ENCODE measurements at places on chromosomes 4 and X.

DNA sequence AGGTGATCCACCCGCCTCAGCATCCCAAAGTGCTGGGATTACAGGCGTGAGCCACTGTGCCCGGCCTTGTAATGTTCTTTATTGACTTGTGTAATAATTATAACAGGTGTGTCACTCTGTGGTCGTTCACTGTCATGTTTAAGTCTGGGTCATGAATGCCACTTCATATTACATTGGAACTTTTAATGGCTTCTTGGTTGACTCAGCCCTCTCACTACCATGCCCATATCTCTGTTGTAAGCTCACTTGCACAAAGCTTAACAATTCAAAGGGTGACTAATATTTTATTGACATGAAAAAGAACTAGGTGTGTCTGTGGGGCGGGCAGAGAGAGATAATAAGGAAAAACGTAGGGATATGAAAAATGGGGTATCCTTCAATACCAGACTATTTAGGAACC, 639.7 kb upstream of the ACTRT1 start:
- no peak for DNase-seq

- DNase-seq, result no peak
These were observed 193.0 kb downstream of the PDGFC start for GRCh38 chr4:156778606-156779005.

DNA sequence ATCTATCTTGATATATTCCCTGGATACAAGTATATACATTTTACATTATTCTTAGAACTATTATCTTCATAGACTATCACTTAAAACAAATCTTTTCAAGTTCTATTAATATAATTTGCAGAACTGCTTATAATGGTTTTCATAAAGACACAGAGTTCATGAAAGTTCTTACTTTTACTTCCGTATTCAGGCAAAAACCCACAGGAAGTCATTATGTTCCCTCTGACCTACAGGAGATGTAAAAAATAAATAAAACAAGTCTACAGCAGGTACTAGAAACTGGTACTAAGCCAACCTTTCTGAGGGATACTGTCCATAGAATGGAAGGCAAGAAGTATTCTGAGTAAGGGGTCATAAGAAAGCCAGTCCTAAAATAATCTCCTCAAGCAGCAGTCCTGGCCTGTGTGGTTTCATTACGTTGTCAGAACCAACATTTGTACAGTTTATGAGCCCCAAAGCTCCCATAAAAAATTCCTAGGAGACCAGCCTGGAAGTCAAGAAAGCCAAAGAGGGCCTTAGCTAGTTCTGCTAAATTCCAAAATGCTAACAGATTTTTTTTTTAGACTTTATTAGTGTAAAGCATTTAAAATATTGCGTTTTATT, 68.6 kb downstream of the CAMK2D start:
- no peak for DNase-seq

DNA sequence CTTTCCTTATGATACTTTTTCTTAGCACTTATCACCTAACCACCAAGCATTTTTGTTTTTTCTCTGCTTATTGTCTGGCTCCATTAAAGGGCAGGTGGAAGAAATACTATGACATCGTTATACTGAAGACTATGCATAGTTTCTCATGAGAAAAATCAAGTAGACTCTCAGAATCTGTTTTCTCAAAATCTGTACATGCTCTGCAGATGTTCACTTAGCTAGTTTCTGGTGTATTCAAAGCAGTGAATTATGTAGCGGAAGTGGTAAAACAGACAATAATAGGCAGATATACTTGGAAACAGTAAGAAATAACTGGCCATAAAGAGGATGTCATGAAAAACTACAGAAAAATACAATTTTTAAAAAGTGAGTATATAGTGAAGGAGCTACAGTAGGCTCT, 146.0 kb downstream of the STIM2 start:
- no peak for DNase-seq

DNA sequence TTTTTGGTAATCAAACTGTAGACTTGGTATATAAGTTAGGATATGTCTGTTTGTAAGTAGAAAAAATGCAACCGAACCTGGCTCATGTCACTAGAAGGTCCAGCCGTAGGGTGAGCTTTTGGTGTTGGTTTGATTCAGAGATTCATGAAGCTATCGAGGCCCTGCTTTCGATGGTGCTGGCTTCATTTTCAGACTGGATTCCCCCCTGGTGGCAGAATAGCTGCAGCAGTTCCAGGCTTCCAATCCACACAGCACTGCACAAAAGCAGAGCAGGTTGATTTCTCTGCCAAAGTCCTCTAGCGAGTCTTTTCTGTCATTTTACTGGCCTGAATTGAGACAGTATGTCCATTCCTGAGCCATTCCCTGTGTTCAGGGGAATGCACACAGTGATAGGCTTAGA, 33.1 kb downstream of the PDK3 start:
- no peak for DNase-seq

DNA sequence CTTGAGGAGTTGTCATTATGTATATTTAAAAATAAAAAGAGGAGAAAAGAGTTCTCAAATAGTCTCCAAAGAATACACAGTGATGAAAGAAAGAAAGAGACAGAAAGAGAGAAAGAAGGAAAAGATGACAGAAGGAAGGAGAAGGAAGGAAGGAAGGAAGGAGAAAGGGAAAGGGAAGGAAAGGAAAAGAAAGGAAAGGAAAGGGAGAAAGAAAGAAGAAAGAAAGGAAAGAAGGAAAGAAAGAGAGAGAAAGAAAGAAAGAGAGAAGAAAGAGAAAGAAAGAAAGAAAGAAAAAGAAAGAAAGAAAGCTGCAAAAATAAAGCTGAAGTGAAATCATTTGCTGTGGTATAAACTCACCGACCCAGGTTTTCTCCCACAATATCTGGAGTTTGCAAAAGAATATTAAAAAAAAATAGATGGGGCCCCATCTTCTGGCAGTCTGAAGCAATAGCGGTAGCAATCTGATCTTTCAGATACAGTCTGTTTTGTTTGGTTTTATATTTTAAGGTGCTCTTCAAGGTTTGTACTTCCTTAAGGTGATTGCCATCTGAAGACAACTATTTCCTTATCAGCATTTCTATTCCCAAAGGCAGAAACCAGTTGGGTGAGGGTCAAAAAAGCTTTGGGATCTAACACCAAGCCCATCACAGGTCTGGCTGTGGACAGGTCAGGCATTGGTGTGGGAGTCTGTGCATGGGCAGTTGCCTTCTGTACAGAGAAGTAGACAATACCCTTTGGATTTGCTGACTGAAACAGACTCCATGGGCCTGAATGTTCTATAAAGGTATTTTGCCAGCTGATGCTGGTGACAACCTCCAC, 160.4 kb downstream of the CPEB2 start:
- no peak for DNase-seq

DNA sequence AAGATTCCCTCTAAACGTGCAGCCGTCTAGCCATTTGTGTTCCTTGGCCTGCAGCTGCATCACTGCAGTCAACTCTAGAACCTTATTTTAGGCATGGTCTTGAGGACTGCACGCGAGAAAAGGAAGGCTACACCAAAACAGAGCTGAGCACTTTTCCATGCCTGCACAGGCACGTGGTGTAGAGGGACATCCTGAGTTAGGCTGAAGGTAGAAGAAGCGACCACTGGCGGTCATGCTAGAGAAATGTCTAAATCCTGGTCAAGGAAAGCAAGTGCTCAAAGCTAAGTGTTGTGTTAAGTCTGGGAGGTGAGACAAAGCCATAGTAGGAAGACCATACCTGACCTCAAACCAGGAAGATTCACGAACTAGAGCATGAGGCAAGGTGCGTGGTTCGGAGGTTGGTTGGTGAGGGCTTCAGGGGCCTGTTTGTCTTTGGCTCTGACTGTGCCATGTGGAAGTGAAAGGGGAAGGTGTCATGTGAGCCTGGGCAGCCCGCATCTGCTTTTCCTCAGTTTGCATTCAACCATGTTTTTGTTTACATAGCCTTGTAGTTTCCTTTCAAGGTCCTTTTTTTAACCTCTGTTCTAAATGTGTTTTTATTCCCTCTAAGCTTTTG, 203.8 kb downstream of the AASDH start:
- DNase-seq, result no peak

- no peak for DNase-seq
These were observed 121.8 kb downstream of the GPR143 start for GRCh38 chrX:9643807-9644206.

GRCh38 chr4:151644622-151645021, 116.2 kb downstream of the GATB start:
- peak; percentile 45 for DNase-seq

GRCh38 chrX:68922013-68922412, 93.2 kb downstream of the EFNB1 start:
- DNase-seq, result peak; percentile 10

DNA sequence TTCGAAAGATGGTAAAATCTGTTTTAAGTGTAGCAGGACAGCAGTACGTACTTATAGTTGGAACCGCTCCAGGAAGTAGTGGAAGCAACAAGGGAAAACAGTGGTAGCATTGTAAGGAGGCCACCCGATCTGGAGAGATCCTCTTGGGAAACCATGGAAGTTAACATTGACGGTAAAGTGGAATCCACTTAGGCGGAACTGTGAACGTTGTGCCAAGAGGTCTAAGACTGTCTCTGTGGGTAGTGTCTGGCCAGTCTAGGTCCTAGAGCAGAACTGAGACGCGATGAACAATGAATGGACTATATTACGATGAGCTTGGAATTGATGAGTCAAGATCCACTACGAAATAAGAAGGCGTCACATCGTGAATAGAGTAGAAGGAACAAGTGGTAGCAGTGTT, 124.0 kb downstream of the TENM3 start:
- DNase-seq, result no peak

DNA sequence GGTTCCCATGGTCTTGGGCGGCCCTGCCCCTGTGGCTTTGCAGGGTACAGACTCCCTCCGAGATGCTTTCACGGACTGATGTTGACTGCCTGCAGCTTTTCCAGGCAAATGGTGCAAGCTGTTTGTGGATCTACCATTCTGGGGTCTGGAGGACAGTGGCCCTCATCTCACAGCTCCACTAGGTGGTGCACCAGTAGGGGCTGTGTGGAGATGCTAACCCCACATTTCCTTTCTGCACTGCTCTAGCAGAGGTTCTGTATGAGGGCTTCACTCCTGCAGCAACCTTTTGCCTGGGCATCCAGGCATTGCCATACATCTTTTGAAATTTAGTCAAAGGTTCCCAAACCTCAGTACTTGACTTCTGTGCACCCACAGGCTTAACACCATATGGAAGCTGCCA, 176.1 kb downstream of the DCAF12L1 start:
- DNase-seq, result no peak

- no peak for DNase-seq
These were observed 12.6 kb downstream of the HTRA3 start for GRCh38 chr4:8282134-8282641.
